ENCODE measurements at places on chromosomes 2 and 18.
A peak's percentile ranks its signal among the peaks of the same experiment; 100 is the strongest.

DNA sequence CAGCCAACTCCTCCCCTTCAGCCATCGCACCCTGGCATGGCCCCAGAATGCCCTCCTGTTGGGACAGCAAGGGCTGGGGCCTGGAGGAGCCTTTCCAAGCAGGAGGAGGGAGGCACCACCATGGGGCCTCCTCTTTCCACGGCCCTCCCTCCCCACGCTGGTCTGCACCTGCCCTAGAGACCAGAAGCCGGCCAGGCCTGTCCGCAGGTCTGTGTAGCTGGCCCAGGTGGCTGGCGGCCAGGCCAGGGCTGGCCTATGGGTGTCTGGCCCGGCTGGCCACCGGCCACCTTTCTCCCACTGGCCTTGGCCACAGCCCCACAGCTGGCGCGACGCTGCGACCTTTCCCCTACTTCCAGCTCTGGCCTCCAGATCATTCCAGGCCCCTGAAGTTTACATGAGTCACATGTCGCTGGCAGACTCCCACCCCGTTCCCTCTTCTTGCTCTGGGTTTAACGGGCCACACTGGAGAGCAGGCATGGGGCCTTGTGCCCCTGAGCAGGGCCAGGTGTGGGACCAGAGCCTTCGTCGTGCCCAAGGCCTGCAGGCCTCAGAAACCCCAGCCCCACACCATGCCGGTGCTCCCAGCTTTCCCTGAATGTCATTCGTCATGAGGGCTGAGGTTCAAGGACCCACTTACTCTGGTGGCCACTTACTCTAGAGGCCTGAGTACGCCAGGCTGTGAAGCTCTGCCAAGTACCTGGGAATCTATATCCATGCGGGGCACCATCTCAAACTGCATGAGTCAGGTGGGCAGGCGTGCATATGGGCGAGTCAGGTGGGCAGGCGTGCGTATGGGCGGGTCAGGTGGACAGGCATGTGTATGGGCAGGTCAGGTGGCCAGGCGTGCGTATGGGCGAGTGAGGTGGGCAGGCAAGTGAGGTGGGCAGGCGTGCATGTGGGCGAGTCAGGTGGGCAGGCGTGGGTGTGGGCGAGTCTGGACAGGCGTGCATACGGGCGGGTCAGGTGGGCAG, 33.3 kb upstream of the KLF11 start:
- no peak for DNase-seq

DNA sequence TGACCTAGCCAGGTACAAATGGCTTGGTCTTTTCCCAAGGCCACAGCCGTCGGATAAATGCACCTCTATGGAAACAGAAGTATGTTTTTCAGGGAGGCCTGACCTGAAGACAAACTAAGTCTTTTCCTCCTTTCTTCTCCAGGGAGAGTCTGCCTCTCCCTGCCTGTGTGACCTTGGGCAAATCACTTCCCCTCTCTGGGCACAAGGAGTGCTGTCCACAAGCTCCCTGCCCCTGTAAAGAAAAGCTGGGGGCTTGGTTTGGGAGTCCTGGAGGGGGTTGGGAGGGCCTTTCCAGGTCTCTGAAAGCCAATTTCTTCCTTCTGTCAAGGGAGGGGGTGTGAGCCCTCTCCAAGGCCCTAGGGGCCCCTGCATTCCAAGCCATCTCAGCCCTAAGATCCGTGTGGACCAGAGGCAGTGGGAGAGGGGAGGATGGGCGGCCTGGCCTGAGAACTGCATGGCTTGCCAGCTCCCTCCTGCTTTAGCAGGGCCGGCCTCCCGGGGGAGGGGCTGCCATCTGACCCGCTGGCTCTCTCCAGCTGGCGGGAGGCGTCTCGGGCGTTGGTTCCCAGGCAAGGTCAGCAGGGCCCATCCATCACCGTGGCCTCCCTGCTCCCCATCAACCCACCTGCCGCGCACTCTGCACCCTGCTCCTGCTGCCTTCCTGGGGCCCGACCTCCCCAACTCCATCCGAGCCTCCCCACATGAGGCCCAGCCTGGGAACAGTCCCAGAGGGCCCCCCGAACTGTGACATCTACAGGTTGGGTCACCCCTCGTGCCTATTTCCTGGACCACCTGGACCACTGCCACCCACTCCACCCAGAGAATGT, 61.4 kb downstream of the SMAD7 start:
- no peak for DNase-seq

DNA sequence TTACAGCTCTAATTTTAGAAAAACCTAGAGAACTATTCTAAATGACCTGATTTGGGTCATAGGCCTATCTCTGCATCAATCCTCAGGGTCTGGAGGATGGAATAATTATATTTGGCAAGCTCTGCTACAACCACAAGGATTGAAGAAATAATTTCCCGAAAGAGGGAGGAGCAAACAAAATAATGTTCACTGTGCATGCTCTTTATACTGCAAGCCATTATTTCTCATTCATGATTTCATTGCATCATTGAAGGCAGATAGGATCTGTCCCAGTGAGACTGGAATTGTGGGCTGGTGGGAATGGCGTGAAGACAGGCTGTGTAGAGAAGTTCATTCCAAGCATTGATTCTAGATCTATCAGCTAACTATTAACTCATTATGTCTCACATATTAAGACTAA, 12.7 kb upstream of the MAPRE2 start:
- no peak for DNase-seq

- DNase-seq = peak; percentile 33
Observed at GRCh38 chr2:196268538-196269338, 97.4 kb upstream of the STK17B start.

GRCh38 chr18:45839414-45840395, 14.2 kb downstream of the SIGLEC15 start:
- DNase-seq = peak; percentile 54

GRCh38 chr2:55009277-55010060, 40.8 kb downstream of the RTN4 start:
- no peak for DNase-seq

DNA sequence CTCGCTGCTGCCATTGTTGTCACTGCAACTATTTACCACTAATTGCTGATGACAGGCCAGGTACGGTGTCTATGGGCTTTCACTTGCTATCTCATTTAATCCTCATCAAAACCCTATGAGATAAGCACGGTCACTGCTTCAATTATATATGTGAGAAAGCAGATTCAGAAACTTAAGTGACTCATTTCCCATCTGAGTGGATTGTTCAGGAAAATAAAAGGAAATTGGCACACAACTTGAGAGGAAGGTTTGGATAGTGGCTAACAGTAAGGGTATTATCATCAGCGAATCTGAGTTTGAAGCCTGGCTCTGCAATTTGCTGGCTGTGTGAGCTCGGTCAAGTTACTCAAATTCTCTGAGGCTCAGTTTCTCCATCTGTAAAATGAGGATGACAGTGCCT, 196.0 kb downstream of the KCNS3 start:
- DNase-seq = no peak

- DNase-seq = no peak
Observed at GRCh38 chr18:24502667-24503523, 42.5 kb downstream of the HRH4 start.

All from activated CD4-positive, alpha-beta T cell treated with anti-CD3 and anti-CD28 coated beads for 48 hours (primary cell).